T1000 (cell line): ENCODE measurements at places on chromosomes 13 and 19.
A peak's percentile ranks its signal among the peaks of the same experiment; 100 is the strongest.

DNA sequence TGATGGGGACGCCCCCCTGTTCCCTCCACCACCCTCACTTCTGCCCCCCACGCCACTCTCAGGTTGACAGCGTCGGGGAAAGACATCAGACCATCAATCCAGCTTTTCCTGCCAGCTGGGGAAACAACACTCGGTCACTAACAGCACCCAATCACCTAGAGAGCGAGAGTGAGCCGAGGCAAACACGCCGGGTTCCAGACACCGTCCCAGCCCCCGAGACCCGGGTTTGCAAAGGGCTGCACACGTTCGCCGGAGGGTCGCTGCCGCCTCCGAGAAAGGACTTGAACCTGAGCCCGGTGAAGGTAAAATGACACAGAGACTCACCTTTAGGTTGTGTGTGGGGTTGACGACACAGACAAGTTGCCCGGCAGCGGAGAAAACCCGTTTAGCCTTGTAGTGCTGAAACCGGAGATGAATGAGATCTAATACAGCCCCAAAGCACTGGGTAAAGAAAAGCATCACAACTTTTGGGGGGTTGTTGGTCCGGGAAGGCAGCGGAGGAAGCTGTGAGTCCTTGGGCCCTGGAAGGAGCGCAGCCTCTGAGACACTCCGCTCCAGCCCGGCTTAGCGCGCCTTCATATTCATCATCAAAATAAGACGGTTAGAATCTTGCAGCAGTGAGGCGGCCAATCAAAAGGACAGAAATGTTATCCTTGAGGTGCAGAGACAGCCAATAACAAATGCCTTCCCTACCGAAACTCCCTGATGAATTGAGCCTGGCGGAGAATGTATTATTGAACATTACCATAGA, at the start of gene SIAH3:
TSS of gene SIAH3 (minus strand) at position 583 of the 751 bp plus-strand sequence. CDS start at position 459, 124 bp downstream.
- no peak for DNase-seq

GRCh38 chr13:106261450-106261849, 274.0 kb downstream of the EFNB2 start:
- no peak for DNase-seq

GRCh38 chr19:11208561-11209471, 11.5 kb upstream of the KANK2 start:
- DNase-seq = no peak

DNA sequence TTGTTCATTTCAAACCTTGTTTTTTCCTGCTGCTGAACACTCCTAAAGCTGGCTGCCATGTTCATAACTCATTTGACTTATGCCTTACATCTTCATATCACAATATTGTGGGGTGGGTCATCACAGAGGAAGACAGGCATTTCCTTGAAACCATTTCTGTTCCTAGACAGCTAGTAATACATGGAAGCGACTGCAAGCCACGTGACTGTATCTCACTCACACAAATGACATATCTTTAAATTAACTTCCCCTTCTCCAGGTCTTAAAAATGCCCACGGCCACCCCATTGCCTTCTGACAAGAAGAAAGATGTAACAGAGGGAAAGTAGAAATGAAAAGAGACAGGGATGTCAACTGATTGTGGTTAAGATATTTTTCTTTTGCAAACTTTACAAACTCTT, 236.8 kb downstream of the LMO7 start:
- no peak for DNase-seq

- no peak for DNase-seq
These were observed 1425.7 kb upstream of the SLC10A2 start for GRCh38 chr13:104491916-104492315.

GRCh38 chr19:55528030-55528803, 8.7 kb downstream of the SBK2 start:
- DNase-seq = no peak

DNA sequence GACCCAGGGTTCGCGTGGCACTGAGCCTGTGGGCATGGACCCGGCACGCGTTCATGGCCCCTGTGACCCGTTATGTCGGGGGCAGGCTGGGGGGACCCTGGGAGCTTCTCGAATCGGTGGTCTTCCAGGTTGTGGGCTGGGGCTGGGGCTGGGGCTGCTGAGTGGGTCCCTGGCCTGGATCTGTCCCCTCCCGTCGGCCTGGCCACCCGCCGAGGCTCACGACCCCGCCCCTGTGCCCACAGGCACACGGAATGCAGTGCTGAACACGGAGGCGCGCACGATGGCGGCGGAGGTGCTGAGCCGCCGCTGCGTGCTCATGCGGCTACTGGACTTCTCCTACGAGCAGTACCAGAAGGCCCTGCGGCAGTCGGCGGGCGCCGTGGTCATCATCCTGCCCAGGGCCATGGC, 6.5 kb downstream of the NCLN start:
- no peak for DNase-seq

DNA sequence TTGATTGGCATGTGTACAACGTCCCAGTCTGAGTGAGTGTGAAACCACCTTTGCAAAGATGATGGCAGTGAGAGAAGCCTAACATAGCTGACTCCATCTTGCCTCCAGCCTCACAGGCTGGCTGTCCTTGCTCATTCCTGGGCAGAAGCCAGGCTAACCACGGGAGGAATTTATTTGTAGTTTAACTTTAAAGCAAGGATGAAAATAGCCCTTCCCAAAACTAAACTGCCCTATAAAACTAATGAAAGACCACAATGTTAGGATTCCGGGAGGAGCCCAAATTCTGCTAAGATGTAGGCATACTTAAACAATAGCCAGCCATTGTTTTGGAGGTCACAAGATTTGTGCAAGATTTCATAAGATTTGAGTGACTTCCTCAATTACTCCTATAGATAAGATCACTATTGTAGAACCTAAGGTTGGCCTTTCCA, 96.6 kb upstream of the LSM14A start:
- no peak for DNase-seq

DNA sequence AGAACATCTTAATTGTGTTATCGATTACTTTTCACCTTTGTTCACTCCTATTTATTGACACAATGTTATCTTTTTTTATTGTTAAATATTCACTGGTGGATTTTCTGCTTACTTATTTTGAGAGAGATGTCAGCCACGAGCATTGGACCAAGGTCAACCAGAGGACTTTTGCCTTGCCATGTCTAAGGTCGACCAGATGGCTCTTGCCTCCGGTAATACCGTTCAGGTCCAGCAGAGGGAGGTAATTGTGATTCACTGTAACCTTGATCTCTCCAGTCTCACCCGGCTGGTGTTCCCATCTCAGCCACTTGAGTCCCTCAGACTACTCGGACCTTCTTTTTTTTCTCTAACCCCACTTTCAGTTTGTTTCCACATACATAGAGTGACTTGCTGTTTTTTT, 1438.1 kb downstream of the UQCRFS1 start:
- DNase-seq = peak; percentile 4

DNA sequence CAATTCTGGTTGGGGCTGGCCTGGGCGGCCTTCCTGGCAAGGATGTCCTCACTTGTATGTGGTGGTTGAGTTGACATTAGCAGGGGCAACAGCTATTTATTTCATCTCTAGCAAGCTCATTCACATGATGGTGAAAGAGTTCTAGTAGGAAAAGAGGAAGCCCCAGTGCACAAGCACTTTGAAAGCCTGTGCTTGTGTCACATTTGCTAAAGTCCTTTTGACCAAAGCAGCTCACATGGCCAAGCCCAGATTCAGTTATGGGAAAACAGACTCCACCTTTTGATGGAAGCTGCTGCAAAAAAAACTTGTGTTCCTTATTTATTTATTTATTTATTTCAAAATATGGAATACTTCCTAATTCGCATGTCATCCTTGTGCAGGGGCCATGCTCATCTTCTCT, 17.2 kb downstream of the GTF2F2 start:
- DNase-seq = no peak

GRCh38 chr13:66663711-66664110, 566.4 kb downstream of the PCDH9 start:
- no peak for DNase-seq

DNA sequence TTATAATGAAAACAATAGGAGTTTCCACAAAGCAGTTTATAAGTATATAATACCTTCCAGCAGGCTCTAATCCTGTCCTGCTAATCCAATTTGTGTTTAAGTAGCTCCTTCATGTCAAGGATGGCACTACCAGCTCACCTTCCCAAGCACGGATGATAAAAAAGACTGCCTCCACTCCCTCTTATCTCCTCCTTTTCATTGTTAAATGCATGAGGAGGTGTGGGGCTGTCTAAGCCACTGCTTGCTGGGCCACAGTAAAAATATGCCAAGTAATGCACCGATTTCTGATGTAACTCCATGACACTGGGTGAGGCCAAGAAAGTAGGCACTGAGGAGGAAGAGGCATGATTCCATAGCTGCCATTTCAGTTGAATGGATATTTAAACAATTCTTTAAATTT, 193.1 kb downstream of the ZIC5 start:
- DNase-seq = no peak

- no peak for DNase-seq
These were observed 15.7 kb downstream of the PTH2 start for GRCh38 chr19:49407482-49408015.

GRCh38 chr19:5624741-5625278, 1.9 kb downstream of the SAFB start:
- no peak for DNase-seq

GRCh38 chr19:3012621-3013262, 16.3 kb downstream of the TLE2 start:
- DNase-seq = no peak

DNA sequence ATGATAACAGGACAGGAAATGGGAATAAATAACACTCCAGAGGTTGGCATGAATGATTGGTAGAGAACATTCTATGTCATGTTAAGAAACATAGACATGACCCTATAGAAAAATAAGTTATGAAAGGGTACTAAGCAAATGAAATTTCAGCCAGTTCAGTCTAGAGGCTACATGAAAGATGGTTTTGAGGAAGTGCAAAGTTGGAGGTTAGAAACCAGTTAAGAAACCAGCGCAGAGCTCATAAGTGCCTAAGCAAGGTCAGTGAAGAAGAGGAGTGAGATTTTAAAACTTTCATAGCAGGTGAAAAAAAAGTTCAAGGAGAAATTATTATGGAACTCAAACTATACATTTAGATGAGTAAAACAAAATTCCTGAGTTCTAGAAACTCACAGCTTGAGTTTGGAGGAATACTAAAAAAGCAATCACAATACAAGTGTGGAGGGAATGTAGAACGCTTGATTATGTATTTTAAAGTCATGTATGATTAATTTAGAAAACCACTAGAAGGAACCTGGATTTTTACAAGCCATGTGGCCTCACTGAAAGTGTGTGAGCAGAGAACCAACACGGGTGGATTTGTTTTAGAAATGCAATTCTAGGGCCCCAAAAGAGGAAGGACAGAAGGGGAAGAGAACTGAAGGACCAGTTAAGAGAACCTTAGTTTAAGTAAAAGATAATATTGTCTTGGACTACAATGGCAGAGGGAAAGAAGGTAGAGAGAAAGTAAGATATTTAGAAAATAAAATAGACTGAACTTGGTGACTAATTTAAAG, 162.4 kb downstream of the PCDH20 start:
- no peak for DNase-seq

DNA sequence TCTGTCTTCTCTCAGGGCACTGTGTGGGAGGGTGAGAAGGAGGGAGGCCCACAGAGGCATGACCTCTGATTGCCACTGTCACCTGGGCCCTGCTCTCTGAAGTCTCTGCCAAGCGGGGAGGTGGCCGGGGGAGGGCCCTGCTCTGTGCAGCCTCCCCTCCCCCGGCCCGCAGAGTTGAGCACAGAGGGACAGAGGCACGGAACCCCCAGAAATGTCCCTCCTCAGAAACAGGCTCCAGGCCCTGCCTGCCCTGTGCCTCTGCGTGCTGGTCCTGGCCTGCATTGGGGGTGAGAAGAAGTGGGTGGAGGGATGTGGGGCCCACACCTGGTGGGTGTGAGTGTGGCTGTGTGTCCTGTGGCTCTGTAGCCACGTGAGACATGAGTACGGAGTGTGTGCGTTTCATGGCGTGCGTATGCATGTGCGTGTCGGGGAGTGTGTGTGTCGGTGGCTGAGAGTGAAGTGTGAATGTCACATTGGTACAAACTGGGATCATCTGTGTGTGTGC, at the start of gene APOC4:
TSS of gene APOC4 (plus strand) at position 171 of the 505 bp plus-strand sequence. CDS start at position 212, 41 bp downstream.
- DNase-seq = no peak

GRCh38 chr19:13841086-13841961, 35.6 kb upstream of the NANOS3 start:
- no peak for DNase-seq

- DNase-seq = no peak
These were observed 9.1 kb upstream of the EPHX3 start for GRCh38 chr19:15241259-15241910.

DNA sequence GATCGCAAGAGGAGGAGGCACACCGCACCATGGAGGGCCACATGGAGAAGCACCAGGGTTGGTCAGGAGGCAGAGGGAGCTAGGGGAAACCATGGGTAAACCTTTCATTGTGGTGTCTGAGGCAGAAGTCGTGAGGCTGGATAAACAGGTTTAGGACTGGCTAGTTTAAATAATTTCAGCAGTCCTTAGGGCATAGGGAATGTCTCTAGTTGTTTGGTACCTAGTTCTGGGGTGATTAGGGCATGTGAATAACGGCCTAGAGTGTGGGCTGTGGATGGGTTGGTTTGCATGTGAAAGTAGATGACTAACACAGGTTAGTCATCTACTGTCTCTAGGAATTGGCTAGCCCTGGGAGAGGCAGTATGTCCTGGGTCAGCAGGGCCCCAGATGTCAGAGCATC, 102.3 kb downstream of the STOML3 start:
- DNase-seq = no peak

GRCh38 chr13:112469071-112469745, 93.1 kb downstream of the SPACA7 start:
- no peak for DNase-seq

- DNase-seq = no peak
These were observed 476.4 kb downstream of the FOXO1 start for GRCh38 chr13:40189898-40190630.

DNA sequence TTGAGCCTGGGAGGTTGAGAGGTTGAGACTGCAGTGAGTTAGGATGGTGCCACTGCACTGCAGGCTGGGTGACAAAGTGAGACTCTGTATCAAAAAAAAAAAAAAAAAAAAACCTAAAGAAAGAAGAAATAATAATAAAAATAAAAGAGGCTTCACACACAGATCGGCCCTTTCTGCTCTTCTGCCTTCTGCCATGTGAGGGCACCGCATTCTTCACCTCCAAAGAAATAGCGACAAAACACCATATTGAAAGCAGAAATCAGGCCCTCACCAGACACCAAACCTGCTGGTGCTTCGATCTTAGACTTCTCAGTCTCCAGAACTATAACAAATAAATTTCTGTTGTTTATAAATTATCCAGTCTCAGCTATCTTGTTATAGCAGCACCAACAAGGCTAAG, 3.0 kb downstream of the ZNF649 start:
- DNase-seq = no peak

DNA sequence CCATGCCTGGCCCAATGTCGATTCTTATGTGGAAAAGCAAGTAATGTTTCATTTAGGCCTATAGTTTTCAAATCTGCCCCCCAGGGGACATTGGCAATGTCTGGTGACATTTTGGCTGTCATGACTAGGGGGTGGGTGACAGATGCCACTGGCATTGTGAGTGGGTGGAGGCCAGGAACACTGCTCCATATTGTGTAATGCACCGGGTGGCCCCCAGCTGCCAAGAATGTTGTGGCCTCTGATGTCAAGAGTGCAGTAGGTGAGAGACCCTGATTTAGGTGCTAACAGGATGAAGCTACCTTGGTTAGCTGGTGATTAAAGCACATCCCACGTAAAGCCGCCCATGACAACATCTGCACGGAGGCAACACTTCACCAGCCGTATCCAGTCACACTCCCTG, 10.8 kb downstream of the C19orf44 start:
- DNase-seq = no peak
